ENCODE measurements at places on chromosomes 2 and 18.
A peak's percentile ranks its signal among the peaks of the same experiment; 100 is the strongest.

- no peak for DNase-seq
Measured at GRCh38 chr18:49046125-49046524, 95.4 kb upstream of the SMAD7 start.

DNA sequence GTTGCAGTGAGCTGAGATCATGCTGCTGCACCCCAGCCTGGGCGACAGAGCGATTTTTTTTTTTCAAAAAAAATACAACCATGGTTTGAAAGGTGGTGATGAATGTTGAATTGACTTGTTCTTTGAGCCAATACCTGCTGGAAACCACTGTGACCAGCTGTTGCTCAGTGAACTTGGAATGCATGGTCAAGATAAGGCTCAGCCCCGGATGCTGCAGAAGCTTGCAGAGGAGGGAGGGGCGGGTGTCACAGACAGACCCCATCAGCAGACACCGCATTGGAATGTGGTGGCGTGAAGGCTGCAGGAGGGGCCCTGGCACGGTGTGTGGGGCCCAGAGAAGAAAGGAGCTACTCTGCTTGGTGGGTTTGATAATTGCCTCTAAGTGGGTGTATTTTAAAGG is 91.6 kb downstream of the ITGB1BP1 start:
- DNase-seq = no peak

GRCh38 chr2:241456546-241456945 is 51.8 kb downstream of the STK25 start:
- DNase-seq = no peak

- DNase-seq = no peak
Measured at GRCh38 chr2:167924556-167924955, 322.8 kb downstream of the STK39 start.

DNA sequence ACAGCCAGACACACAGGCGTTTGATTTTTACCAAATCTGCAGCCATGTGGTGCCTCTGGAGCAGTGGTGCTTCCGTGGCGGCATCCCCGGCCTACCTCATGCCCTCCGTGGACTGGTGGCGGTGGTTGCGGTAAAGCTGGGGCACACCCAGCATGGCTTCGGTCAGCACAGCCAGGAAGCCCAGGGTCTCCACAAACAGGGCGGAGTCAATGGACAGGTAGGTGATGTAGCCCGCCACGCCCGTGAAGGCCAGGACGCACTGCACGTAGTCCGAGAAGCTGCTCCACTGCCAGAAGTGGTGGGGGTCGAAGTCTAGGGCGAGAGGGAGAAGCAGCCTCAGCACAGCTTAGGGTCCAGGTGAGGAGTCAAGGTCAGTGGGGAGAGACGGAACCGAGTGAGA is 32.4 kb downstream of the SLC66A2 start:
- no peak for DNase-seq

DNA sequence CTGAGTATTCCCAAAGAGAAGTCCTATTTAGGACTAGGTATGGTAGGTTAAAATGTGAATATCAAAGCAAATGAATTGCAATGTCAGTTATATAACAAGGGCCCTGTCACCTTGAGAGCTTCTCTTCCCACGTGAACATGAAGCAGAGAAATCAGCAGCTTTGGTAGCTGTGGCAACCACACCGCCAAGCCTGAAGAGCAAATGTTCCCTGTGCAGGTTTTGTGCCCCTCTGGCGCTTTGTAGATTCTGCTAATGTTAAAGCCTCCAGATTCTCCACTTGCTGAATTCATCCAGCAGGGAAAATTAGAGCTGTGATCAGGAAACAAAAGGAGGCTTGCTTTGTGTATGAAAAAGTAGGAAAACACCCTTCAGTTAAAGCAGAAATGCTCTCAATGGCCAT is 322.6 kb downstream of the RBM43 start:
- no peak for DNase-seq

DNA sequence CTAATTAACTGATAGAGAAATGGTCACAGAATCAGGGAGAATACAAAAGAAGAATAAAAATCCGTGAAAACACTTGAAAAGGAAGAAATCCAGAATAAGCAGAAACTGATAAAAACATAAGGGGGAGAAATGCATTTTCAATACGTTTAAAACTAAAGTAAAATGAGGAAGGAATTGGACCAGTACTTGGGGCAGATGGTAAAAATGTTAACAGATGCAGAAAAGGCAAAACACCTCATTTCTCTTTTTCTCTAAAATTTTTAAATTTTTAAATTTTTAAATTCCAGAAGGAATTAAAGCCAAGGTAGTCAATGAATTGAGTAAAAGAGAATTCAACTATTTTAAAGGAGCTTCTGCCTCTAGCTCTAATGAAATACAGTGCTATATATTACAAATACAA is 353.9 kb downstream of the METTL4 start:
- no peak for DNase-seq

- no peak for DNase-seq
Measured at GRCh38 chr2:223113161-223113560, 61.2 kb downstream of the KCNE4 start.

GRCh38 chr2:143225931-143226330 is 96.7 kb downstream of the ARHGAP15 start:
- DNase-seq = no peak

DNA sequence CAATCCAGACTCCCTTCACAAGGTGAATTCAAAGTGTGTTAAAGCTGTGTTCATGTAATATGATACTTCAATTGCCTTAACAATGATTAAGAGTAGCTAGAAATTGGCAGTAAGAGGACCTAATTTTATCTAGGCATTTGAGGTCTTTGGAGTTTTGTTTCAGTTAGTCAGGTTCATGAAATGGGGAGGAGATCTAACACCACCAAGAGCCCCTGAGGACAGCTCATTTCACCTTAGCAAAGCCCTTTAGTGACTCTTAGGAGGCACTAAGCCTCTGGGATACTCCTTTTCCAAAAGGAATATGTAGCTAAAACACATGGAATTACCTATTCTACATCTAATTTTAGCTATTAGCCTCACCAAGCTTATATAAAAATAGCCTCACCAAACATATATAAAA is 716.5 kb upstream of the RAB6C start:
- DNase-seq = no peak

DNA sequence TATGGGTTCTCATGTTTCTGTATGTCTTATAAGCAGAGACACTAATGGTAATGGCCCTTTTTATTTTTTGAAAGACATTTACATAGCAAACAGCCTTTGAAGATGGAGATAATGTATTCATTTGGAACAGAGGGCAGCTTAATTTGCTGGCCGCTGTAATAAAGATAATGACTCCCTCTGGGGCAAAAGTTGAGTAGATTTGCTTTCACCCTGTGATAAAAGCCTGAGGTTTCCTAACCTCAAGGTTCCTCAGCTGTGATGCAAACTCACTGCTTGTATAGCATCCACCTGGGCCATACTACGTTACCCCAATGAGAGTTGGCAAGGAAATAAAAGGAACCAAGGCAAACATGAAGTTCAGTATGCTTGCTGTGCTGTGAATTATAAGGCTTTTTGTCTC is 54.8 kb downstream of the TEX51 start:
- DNase-seq = no peak

- DNase-seq = peak; percentile 12
Measured at GRCh38 chr2:100283724-100284501, 38.4 kb downstream of the LONRF2 start.

- DNase-seq = no peak
Measured at GRCh38 chr2:206112846-206113547, 27.0 kb upstream of the INO80D start.

DNA sequence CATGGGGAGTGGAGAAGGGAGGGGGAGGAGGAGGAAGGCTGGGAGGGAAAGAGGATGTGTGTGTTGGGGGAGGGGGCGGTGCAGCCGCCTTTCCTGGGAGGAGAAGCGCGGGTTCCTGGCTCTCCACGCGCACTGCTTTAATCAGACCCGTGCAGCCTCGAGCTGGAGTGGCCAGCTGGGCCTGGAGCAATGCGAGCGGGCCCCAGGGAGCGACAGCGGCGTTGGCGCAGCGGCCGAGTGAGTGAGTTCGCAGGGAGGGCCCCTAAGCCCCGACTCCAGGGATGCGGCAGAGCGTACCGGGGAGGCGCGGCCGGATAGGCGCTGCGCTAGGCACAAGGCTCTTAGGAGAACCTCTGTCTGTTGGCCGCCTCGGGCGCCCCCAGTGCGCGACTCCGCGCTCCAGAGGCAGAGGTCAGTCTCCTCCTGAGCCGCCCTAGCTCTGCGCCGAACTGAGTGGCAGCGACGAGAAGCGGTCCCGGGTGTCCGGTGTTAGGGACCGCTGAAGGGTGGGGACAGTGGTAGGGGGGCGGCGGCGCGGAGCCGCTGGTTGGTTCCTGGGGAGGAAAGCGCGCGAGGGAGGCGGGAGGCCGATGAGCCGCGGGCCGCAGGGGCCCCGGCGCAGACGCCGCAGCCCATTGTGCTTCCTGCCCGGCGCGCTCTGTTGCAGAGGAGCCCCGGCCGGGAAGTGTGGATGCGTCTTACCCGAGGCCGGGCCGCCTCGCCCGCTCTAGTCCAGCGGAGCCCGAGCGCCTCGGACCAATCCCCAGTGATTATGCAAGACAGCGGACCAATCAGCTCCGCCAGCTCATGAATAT is 455 bp upstream of the DLX1 start:
- DNase-seq = peak; percentile 28

DNA sequence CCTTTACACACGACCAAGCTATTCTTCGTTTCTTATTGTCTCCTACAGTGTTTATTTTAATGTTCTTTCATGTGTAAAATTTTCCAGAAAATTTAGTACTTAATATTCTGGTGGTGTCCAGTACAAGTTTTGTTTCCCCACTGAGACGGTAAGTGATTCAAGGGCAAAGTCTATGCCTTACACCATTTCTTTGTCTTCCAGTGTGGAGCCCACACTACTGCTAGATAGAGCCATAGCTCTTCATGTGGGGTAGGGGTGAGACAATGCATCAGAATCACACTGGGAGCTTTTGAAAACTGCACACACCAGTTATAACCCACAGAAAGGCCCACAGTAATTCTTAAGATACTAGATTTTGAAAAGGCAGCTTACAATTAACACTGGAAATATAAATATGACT is 125.6 kb downstream of the TDRD15 start:
- no peak for DNase-seq

DNA sequence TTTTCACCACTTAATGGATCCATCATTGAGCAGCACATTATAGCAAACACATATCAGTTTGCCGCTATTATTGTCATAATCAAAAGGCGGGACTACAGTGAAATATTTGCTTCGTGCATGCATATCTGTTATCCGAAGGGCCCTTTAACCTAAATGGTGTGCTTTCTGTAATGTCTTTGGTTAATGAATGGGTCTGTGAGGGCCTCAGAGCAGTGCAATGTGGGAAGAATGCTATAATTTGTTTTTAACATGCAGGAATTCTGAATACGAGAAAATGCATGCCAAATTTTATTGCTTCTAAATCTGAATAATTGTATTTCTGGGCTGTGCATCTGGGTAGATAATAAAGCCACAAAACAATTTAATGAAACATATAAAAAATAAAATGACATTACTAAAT is 32.8 kb upstream of the CELF4 start:
- DNase-seq = no peak

DNA sequence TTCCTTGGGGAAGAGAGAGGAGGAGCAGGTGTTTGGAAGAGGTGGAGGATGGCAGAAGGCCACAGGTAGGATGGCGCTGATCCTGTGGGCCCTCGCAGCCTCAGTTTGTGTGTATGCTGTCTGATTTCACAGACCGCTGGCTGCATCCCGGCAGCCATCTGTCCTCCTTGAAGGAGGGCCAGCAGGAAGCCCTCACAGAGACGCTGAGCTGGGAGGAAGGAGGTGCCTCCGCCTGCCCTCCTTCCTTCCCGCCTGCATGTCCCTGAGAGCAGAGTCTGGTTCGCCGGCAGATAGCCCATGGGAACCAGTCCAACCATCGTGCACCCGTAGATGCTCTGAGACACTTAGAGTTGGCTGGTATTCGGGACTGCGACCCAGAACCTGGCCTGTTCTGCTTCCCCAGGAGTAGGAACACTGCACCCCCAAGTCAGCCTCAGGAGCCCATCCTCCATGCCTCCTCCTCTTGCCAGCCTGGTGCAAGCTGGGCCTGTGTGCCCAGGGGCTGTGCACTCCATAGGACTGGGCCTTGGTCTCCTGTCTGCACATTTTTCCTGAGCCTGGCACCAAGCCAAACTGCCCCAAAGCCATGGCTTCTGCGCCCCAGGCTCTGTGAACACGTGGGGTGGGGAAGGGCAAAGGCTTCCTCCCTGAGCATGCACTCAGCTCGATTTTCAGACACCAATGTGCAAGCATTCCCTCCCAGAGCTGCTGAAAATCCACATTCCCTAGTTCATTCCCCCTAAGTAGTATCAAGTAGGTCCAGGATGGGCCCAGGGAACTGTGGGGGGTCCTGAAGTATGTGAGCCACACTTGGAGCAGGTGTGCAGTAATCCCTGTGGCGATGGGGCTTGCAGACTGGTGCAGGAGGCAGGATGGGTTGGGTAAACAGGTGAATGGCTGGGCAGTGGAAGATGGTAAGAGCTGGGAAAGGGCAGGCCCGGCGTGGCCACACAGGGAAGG is 115.6 kb downstream of the SEPTIN10 start:
- DNase-seq = no peak

GRCh38 chr2:10544252-10544651 is 96.1 kb upstream of the ODC1 start:
- DNase-seq = no peak

GRCh38 chr2:72630767-72631166 is 195.1 kb downstream of the EXOC6B start:
- no peak for DNase-seq

DNA sequence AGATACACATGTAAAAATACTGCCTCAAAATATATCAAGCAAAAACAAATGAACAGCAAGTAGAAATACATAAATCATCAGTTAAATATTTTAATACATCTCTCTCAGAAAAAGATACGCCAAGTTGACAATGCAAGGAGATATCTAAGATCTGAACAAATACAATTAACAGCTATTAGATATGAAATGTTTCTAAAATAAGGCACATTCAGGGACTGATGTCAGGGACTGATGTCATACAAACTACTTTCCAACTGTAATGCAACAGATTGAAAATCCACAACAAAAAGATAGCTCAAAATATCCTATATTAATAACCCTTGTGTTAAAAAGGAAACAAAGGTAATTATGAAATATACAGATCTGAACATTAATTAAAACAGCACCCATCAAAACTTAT is 51.7 kb downstream of the TLK1 start:
- no peak for DNase-seq

DNA sequence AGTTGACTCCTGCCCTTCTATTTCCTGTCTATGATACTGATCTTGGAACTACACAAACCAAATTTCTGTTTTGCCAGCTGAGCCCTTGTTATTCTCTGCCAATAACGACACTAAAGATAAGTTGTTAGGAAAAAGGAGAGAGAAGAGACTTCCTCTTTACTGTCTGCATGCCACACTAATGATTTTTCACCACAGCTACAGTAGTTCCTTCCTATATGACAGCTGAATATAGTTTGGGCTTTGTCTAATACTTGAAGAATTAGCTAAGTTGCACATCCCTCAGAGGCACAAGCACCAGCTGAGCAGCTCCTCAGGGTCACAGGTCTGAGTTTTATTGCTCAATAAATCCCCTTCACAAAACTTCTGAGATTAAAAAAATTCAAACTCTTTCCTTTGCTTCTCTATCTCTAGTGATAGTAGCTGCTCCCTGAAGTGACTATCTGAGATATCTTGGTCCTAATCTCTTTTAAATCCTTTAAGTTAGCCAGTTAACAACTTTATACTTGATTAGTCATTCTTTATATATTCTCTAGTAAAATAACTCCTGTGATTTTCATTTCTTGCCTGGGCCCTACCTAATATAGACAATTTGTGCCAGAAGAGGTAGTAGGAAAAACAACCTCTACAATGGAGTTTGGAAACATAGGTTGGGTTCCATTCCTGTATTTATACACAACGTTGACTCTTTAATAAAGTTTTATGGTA is 253.0 kb upstream of the CNTNAP5 start:
- DNase-seq = no peak

- DNase-seq = no peak
Measured at GRCh38 chr2:144650907-144651306, 131.0 kb upstream of the ZEB2 start.

- no peak for DNase-seq
Measured at GRCh38 chr2:18456026-18456425, 104.4 kb downstream of the RDH14 start.

Measured in hypothalamus (tissue), 51 donors.